ENCODE measurements at places on chromosomes 3 and 15.

DNA sequence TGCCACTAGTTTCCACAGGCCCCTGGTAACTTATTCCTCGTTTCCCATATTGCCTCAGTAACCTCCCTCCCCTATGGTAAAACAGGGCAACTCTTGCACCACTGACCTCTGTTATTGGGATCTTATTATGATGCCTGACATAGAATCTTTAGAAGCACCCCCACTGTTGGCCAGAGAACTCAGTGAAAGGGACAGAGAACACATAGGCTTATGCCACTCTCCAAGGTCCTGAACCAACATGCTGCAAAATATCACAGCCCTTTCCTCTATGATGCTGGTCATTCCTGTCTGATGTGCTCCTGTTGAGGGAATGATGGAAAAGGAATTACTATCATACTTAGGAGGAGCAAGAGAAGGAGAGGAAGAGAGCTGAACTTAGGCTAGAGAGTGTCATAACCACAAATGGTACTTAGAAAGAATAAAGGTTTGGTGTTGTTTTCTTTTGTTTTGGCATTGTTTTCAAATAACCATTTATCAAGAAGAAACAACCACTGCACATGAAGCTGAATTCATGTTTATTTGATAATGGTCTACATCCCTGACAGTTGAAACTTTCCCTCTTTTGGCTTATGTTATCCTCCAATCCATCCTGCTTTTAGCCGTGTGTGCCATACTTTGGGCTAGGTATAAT, 330.2 kb downstream of the EPHB1 start:
- no peak for DNase-seq

- no peak for DNase-seq
Observed at GRCh38 chr3:175476489-175476888, 617.4 kb downstream of the NAALADL2 start.

DNA sequence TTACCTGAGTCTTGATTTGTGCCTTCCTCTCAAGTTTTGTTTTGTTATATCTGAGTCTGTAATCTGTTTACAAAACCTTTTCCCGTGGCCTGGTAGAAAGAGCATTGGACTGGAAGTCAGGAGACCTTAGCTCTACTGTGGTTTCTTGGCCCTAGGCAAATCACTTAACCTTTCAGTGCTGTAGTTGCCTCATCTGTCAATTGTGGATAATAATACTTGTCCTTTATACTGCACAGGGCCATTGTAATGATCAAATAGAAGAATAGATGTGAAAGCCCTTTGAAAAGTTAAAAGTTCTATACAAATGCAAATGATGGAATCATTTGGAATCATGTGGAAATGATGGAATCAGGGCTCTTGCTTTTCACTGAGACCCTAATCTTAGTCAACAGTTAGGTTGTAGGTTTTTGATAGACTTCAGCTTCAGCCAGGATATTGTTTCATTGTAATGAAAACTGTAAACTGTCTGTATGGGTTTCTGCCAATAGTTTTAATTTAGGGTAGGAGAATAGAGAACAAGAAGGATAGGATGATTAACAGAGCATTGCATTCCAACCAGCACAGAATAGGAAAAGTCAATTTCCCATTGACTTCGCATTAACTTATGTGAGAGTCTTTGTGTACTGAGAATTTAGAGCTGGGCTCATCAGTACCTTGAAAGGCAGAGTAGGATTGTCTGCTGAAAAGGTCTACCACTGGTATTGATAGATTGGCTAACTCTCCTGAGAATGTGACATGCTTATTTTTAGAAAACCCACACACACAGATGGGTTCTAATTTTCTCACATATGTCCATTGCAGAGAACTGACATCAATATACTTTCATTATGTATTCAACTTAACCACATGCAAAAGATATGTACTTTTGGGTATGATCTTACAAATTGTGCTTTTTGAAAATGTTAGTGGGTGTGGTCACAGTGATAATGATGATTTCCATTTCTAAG, 21.8 kb downstream of the MAP2K5 start:
- no peak for DNase-seq

DNA sequence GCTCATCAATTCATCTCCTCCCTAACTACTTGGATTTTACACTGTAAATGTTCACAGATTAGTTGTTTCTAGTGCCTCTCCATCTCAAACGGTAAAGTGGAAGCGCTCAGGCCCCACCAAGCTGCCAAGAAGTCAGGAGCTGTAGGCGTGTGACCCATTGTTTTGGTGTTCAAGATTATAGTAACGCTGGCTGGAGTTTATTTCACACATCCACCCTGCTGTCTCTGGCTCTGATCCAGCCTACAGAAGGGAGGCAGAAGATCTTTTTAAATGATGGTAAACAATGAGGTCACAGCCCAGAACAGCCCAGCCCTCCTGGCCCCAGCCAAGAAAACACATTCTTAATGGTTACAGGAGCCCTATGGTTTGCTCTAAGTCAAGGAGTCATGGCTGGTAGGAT, 25.7 kb upstream of the GALNT15 start:
- DNase-seq, result no peak

DNA sequence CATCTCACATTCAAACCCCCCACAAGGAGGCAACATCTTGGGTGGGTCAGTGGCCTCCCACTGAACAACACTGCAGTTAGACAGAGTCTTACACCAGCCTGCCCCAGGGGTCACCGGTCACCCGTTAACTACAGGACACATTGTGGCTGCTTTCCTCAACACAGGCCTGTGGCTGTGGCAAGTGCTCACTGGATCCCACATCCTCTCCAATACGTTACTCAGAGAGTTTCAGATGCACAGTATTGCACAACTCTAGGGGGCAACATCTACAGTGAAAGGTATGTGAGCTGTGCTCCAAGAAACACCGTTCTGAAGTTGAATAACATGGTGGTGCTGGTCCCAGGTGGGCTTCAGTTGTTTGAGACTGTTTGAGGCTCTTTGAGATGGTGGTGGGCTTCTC, 41.0 kb downstream of the CTDSPL start:
- no peak for DNase-seq

DNA sequence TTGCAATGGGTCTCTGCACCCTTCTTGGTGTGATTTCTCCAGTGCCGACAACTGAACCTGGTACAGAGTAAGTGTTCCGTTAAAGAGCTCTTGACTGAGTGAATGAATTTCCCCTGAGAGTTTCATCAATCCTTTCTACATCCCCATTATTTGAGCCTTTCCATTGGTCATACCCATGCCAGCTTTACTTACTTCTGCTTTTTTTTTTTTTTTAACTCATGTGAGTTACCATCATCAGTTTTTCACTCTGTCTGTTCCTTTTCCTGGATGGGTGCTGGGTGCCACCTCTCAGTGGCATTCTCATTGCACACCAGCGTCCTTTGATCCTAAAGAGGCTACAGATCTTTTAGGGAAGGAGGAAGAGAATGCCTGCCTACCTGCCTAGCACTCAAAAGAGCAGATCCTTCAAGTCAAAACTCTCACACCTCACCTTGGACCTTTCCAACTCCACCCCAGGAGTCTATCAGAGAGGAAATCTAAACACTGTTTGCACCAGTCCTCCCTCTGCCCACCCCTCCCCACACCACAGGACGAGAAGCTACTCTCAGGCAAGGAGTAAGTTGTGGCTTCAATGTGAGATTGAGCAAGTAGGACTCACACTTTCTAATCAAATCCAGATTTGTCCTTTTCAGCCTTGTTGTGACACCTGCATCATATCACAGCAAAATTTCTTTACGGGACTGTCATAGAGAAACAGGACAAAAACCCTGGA, 13.1 kb upstream of the USP3 start:
- no peak for DNase-seq

GRCh38 chr3:55701997-55702396, 214.9 kb upstream of the WNT5A start:
- no peak for DNase-seq

DNA sequence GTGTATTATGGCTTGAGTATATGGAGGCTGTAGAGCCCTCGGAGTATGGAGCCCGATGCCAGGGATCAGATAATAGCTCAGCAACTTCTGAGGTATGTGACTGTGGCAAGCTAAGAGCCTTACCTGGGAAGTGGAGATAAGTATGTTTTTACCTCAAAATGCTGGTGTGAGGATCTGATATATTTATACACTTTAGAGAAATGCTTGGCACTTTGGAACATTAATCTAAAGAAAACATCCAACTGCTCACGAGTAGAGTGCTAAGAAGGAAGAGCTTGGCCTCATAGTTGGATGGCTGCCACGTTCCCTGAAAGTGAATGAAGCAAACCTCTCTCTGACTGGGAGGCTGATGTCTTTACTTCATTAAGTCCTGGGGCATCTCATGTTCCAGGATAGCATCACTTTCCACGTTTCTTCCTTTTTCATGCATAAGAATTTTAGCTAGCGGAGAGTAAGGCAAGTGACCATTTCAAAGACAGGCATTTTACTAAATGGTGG, 58.9 kb upstream of the GOLGA8J start:
- no peak for DNase-seq

GRCh38 chr3:166844329-166844728, 535.8 kb downstream of the ZBBX start:
- DNase-seq, result no peak

DNA sequence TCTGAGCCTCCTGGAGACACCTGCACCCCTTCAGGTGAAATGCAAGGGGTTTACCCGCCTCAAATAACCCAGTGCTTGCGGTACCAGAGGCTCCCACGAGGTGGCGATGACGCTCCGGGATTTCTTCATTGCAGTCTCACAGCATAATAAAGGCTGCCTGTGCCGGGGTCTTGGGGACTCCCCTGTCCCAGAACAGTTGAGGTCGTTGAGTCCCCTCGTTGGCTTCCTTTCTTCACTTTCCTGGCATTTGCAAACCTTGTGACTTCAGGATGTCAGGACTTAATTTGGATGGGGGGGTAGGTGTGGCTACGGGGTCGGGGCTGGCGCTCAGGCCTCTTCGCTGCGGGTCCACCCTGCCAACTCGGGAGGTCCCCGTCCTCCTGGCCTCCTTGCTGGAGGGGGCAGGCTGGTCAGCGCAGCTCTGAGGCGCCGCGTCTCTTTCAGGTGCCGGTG, 1.3 kb downstream of the GNAT1 start:
- DNase-seq, result peak; percentile 68

DNA sequence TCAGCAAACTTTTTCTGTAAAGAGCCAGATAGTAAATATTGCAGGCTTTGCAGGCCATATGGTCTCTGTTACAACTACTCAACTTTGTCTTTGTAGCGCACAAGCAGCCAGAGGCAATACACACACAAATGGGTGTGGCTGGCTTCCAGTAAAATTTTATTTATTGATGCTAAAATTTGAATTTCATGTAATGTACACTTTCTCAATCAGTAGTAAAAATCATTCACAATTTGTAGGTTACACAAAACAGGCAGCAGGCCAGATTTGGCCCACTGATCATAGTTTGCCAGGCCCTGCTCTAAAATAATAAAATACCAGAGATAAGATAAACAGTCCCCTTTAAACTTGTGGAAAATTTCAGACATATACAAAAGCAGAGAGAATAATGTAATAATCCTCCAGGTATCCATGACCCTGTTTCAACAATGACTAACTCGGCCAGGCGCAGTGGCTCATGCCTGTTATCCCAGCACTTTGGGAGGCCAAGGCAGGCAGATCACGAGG, 330.3 kb downstream of the SHQ1 start:
- no peak for DNase-seq

DNA sequence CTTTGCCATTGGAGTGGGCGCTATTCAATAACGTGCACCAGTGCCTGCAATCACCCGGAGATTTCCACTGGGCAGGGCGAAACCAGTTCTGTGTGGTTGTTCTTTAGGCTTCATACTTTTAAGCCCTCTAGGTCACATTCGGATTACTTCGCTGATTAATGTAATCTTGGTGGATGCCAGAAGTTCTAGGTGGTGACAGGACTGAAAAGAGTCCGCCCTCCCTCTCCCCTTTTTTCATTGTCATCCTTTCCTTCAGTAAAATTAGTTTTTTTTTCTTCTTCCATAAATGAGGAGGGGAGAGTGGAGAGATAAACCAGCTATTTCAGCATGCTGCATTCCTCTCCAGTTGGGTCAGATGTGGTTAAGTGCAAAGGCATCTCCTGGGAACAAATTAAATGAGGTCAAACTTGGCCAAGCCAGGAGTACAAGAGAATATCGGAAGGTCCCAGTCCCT, 2.3 kb upstream of the SLC2A2 start:
- no peak for DNase-seq

DNA sequence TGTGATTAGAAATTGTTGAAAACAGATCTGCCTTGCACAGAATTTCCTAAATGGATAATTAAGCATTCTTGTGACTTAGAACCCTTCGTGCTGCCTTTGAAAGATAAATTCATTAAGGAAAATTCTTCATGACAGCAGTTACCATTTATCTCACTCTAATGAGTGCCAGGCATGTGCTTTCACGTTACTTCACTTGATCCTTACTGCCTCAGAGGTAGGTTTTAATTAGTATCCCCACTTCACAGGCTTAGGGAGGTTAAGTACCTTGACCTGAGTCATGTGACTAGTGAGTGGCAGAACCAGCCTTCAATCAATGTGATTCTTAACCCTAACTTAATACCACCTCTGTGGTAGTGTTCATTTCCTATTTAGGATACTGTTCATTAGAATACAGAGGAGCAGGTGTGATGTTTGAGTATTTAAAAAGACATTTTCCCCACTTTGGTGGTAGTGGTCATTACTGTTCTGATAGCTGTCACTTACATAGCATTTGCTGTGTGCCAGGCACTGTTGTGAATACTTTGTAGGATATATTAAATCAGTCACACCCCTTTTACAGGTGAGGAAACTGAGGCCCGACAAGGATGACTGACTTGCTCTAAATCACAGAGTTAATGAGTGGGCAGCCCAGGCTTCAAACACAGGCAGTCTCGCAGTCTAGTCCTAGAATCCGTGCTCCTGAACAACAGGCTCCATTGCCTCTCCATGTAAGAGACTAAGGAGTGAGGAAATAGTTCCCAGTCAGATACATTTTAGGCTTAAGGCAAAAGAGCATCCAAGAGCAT, 57.9 kb downstream of the RLBP1 start:
- no peak for DNase-seq

DNA sequence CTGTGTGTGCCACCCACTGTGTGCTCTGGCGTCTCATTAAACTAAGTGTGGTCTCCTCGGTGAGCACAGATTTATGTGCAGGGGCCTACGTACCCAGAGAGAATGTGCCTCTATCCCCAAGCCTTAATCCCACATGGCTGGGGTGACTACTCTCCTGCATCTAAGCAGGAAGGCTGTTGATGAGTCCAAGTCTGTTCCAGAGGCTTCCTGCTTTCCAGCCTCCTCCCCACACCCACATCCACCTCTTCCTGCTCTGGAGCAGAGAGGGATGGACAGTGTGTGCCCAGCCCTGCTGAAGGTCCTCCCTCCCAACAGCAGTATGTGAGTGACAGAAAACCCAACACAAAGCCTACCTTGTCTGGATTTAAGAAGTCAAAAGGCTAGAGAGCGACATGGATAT, 38.8 kb upstream of the BCL2L10 start:
- no peak for DNase-seq

DNA sequence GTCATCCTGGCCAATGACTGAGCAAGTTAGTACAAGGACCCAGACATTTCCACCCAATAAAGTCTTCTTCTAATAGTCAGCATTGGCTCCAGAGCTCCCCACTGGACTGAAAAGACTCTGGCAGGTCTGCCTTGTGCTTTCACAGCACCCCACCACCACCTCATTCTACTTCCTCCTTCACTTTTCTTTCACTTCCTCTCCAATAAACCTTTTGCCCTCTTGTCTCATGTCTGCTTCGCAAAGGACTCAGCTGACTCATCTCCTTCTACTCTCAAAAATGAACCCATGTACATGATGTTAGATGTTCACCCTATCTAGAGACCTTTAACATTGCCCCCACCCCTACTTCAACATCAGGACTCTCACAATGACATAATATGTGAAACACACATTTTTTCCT, 181.0 kb upstream of the PPP2R3A start:
- DNase-seq, result no peak
